ENCODE measurements at places on chromosomes 1 and 21.

GRCh38 chr1:183918589-183918988 lies 113.7 kb downstream of the RGL1 start:
- DNase-seq = no peak

DNA sequence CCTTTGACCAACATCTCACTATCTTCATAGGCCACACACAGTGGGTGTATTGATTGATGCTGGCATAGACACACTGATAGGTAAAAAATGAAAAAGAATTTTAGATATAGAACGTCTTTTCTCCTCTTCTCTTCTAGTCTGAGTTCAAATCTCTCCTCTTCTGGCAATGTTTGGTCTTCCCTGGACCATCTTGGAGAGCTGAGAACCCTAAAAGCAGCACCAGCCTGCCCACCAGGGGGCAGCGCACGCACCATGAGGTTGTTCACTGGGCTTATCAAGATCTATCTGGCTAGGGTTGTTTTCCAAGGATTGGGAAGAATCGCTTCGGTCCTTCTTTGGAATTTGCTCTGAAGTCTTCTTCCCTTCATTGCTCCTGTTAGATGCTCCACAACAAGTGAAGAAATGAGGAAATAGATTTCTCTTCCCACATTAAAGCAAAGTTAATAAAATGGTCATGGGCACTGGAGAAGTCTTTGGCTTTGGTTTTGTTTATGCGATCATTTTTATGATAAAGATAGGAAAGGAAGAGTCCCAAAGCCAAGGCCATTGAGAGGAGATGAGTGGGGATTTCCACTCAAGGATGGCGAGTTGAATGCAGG lies 104.0 kb upstream of the OLIG2 start:
- DNase-seq = peak; percentile 48

DNA sequence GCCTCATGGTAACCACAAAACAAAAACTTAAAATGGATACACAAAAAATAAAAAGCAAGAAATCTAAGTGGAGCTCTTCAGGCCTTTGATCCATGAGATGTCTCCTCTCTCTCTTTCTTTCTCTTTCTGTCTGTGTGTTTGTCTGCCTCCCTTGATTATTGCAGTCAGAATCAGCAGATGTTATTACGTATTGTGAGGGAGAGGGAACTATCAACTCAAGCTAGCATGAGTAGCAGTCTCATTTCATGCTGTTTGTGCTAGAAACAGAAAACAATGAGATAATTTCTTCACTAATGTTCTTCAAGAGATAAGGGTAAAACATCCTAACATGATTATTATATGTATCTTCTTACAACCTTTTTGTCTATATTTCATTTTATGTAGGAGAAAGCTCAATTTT lies 103.7 kb upstream of the PDC start:
- no peak for DNase-seq

DNA sequence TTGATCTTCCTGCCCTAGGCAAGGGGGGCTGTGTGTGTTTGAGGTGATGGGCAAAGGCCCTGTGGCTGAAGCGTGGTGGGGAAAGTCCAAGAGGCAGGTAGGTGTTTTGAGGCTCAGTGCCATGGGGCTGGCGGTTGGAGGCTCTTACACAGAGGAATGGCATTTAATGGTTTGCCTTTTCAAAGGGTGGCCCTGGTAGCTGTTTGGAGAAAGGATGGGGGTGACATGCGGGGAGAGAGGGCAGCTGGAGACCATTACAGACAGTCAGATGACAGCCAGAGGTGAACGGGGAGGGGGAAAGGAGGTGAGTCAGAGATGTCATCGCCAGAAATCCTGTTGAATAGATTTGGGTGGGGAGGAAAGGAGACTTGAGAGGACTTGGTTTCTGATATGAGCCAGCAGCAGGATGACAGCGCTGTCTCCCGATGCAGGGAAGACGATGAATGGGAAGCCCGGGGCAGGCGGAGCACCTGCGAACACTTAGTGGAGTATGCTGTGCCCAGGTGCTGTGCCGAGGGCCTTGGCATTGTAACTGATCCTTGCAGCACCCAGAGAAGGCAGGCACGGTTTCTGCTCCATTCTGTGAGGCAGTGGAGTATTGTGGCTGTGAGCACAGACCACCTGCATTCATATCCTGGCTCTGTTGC lies 56.3 kb downstream of the MAN1C1 start:
- DNase-seq = no peak

- no peak for DNase-seq
These were observed 45.4 kb upstream of the POFUT2 start for GRCh38 chr21:45332981-45333582.
